ENCODE measurements at places on chromosomes 1 and 21.

- DNase-seq = no peak
Observed at GRCh38 chr1:167185062-167185461, 35.6 kb upstream of the POU2F1 start.

- no peak for DNase-seq
Observed at GRCh38 chr21:33884376-33885171, 31.0 kb downstream of the ATP5PO start.

DNA sequence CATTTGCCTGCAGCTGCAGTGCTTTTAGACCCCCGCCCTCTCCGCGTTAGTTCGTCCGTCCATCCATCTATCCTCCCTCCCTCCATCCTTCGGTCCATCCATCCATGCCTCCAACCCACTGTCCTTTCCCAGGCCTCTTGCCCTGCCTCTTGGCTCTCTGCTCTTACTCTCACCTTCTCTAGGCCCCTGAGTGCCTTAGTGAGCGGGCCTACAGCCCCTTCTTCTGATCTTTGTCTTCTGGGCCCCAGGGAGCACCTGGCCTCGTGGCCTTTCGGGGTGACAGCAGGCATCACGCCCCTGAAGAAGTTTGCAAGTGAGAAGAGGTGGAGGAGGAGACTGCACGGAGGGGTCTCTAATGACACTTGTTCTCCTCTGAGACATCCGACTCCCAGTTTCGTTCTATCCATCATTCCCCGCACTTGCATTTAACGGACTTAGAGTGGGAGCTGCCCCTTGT is 842 bp downstream of the ATXN7L2 start:
- DNase-seq = no peak

- DNase-seq = no peak
Observed at GRCh38 chr1:91129017-91129416, 107.2 kb upstream of the ZNF644 start.

- DNase-seq = no peak
Observed at GRCh38 chr1:178189814-178190213, 95.9 kb downstream of the RASAL2 start.

GRCh38 chr1:177186639-177187038 is 15.9 kb downstream of the BRINP2 start:
- DNase-seq = no peak

DNA sequence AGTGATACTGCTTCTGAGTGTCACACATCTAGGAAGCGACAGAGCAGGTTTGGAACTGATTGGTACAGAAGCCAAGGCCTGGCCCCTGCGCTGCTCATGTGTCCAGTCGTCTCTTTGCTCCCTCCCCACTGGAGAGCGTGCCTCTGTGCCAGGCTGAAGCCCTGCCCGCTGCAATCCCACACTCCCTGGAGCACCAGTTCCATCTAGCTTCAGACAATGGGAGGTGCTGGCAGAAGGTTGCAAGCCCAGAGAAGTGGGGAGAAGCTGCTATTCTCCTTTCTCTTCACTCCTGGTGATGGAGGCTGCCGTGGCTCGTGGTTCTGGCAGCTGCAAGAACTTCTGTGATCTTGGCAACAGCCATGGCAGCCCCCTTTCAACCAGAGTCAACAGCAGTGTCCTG is 250.9 kb downstream of the MATN1 start:
- no peak for DNase-seq

DNA sequence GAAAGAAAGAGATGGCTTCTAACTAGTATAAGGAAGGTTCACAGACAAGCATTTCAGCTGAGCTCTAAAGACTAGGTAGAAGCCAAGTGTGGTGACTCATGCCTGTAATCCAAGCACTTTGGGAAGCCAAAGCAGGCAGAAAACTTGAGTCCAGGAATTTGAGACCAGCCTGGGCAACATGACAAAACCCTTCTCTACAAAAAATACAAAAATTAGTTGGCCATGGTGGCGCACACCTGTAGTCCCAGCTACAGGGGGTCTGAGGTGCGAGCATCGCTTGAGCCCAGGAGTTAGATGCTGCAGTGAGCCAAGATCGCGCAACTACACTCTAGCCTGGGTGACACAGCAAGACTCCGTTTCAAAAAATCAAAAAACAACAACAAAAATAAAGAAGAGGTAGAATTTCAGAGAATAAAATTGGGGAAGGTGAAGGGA is 27.8 kb downstream of the FBXO42 start:
- DNase-seq = no peak

DNA sequence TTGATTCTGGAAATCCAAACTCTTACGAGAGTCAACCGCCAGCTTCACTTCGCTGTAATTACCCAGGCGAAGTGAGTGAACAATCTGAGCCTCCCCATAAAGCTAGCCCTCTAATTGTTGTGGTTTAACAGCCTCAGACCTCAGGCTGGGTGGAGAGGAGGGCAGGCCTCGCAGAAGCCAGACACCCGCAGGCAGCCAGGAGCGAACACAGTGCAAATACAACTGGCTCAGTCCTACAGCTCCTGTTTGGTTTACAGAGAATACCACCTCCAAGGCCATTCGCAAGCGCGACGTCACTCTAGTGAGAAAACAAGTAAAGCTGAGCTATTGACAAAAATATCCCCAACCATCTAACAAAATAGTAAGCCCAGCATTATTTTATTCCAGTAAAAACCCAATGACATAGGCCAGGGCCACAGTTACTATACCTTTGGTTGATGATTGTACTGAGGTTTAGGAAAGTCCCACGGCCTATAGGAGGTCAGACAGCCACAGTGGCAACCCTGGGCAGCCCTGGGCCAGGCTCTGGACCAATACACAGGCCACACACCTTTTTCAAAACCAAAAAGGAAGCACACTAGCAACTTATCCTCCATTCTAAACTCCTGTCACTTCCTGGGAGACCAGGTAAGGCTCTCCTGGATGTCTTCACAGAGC is 163.3 kb downstream of the ETS2 start:
- no peak for DNase-seq

GRCh38 chr1:154809436-154810413 is 60.4 kb downstream of the KCNN3 start:
- no peak for DNase-seq

DNA sequence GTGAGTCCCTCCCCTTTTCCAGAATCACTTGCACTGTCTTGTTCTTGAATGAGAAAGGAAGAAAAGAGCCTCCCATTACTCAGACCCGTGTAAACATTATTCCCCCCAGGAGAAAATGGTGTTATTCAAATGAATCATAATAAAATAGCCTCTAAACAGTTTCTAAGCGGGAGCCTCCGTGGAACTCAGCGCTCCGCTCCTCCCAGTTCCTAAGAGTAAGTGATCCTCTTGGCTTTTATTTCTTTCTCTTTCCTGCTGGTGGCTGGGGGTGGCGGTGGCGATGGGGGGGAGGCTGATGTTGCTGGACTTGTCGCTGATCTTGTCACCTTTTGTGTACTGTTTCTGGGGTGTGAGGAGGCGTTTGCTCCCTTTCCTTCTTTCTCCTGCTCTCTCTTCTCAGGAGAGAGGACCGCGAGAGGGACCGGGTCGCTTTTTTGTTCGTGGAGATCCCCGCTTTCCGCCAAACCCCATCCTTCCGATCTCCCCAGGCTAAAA is 781 bp downstream of the PROX1 start:
- no peak for DNase-seq

DNA sequence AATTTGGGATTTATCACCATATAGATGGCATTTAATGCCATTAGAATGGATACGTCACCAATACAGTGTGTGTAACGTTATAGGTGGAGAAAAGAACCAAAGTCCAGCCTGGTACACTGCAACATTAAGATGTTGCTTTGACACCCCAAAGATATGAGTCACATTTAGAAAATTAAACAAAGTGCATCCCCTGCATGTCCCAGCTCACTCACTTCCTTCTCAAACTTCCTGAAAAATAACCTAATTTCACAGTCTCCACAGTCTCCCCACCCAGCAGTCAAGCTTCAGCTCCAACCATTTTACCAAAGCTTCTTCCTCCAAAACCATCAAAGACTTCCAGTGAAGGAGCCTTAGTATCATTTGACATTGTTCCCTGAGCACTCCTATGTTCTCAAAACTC is 111.9 kb downstream of the OMA1 start:
- no peak for DNase-seq

Data from stimulated activated CD8-positive, alpha-beta memory T cell treated with anti-CD3 and anti-CD28 coated beads, Interleukin-4, amount 100 ng/mL, for 24 hours (primary cell).